Pons (tissue), 1 donor: ENCODE measurements at places on chromosomes 2 and 18.

DNA sequence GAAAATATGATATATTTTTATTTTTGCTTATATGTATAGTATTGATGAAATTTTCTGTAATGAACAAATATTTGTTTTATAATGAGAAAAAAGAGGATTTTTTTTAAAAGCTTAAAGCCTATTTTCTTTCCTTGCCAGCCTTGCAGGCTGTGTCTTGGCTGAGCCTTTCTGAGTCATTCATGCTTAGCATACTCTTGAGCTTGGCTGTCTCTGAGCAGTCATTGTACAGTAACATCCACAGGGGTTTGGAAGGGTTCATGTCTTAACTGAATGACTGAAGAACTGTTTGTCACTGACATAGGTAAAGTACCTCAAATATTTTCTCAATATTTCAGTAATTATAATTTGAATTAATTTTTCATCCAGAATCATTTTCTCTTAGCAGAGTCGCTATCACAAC, 49.3 kb downstream of the GPR39 start:
- DNase-seq, result no peak

DNA sequence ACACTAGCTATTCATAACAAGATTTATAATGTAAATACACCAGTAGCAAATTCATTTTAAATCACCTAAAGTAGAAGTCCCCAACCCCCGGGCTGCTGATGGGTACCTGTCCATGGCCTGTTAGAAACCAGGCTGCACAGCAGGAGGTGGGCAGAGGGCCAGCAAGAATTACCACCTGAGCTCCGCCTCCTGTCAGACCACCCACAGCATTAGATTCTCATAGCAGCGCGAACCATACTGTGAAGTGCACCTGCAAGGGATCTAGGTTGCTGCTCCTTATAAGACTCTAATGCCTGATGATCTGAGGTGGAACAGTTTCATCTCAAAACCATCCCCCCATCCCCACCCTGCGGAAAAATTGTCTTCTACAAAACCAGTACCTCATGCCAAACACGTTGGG, 71.3 kb downstream of the KANSL1L start:
- DNase-seq, result no peak

DNA sequence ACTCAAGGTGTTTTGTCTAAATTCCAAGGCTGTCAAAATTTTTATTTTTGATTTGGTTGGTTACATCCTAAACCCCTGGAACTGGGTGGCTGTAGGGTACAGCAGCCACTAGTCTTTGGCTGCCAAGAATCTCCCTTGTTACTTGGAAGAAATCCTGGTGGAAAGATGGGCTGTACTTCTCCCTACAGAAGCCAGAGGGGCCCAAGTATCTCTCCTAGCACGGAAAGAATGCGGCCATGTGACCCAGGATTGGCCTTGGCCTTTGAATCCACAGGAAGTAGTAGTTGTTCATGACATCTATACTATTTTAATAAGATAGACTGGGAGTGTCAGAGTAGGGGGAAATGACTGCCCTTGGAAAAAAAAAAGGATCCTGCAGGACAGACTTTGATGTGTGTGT, 54.4 kb upstream of the MYO3B start:
- no peak for DNase-seq

DNA sequence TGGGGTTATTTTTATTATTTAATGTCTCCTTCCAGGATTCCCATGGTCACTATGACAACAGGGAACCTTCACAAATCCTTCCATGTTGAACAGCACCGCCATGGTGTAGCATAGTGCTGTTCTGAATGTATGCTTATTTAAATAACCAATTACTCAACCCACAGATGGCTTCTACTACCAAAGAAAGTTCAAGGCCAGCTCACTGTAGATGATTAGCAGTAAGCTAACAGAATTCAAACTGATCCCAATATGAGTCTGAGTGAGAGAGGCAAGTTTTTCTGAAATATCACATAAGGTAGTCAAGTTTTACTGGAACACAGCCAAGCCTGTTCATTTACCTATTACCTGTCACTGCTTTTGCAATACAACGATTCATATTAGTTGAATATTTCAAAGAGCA, 51.2 kb downstream of the CLASP1 start:
- no peak for DNase-seq

DNA sequence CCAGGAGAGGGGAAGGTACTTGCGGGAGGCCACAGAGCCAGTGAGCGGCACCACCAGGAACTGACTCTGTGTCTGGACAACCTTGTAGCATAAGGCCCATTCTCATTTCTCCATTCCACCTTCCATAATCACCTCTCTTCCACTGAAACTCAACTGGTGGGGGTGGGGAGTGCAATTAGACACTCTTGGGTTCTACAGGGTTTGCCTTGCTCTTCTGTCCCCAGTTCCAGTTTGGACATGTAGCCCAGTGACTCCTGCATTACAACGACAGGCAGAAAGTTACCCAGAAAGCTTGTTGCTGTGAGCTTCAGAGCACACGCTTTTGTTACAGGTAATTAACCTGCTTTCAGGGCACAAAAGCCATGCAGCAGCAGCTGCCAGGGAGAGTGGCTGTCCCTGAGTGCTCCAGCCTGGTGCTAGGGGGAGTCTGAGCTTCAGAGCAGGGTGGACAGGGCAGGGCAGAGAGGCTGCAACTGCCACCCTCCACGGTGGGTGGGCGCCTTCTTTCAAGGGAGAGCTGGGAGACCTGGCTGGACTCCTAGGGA, 65.2 kb downstream of the COPS8 start:
- DNase-seq, result no peak

GRCh38 chr2:84894758-84895520, 10.5 kb upstream of the TMSB10 start:
- DNase-seq, result no peak

- no peak for DNase-seq
Observed at GRCh38 chr18:875912-876311, 28.8 kb upstream of the ADCYAP1 start.

DNA sequence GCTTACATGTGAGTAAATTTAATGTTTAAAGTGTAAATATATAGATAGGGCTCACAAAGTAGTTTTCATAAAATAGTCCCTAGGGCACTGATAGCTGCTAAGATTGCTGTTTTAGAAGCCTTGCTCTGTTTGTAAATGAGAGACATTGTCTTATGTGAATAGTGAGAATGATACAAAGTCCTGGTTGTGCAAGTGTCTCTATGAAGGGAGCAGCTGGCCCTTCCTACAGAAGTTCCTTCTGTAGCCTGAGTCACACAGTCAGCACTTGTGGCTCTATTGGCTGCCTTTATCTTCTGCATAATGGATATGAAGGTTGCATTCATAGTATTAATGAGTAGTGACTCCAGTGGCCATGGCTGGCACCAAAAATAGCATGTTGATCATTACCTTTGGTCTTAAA, 279.7 kb downstream of the OSR1 start:
- DNase-seq, result peak; percentile 87

- no peak for DNase-seq
Observed at GRCh38 chr2:113861740-113862139, 28.1 kb upstream of the ACTR3 start.

GRCh38 chr2:22855081-22855480, 529.9 kb upstream of the KLHL29 start:
- peak; percentile 97 for DNase-seq

DNA sequence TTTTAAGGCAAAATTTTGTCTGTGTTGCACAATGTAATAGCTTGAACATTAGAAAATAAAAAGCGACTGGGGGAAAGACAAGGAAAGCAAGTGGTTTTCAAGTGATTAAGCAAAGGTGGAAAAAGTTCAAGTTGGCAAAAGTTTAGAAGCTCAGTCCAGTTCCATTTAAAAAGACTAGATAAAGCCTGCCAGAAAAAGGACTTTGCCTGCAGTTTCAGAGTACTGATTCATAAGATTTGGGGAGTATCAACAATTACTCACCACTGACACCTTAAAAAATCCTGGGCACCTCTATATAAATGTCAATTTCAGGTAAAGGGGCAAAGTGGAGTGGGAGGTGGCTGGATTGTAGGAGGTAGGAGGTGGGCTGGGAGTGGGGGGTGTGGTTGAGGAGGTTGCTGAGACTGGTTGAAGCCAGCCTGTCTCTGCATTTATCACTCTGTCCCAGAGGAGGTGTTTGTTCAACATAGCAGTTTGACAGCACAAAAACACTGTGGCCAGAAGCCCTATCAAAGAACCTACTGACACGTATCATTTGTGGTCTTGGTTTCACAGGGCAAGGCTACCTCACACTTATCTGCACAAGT, 14.6 kb downstream of the ZEB2 start:
- no peak for DNase-seq

GRCh38 chr18:73888565-73888964, 259.1 kb downstream of the FBXO15 start:
- DNase-seq, result no peak

DNA sequence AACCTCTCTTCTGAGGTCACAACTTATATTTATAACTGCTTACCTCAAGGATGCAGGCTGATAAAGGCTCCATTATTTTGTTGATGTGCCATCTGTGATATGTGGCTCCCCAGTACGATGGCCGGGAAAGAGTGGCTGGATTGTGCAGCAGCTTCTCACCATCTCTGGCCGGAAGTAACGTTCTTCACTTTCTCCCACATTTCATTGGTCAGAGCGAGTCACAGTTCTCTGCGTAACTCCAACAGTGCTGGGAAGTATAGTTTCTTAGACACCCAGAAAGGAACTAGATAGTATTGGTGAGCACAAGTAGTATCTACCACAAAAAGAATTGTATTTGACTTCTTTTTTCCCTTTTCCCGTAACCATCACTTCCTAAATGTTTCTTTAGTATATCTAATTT, 28.7 kb downstream of the ZSWIM2 start:
- DNase-seq, result no peak

DNA sequence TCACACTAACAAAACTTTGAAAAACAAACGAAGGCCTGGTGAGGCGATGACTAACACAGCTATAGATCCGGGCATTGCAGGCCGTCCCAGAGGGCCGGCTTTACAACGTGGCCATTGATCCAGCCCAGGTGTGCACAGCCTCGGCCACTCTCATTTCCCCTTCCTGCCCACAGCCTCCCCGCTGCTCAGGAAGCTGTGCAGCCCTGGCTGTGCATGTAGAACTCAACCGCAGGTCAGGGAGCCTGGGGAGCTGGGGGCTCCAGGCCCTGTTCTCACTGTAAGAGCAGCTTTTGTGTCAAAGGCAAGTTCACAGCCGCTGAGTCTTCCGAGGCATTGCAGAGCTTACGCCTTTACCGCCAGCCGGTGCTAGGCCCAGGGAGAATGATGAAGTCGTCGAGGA, 87.2 kb downstream of the LONRF2 start:
- no peak for DNase-seq

DNA sequence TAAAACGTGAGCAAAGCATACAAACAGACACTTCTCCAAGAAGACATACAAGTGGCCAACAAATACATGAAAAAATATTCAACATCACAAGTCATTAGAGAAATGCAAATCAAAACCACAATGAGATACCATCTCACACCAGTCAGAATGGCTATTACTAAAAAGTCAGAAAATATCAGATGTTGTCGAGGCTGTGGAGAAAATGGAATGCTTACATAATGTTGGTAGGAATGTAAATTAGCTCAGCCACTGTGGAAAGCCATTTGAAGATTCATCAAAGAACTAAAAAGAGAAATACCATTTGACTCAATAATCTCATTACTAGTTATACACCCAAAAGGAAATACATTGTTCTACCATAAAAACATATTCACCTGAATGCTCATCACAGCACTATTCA, 825.7 kb downstream of the SUCLG1 start:
- no peak for DNase-seq

GRCh38 chr2:217972490-217972889, 30.3 kb downstream of the TNS1 start:
- DNase-seq, result peak; percentile 61

DNA sequence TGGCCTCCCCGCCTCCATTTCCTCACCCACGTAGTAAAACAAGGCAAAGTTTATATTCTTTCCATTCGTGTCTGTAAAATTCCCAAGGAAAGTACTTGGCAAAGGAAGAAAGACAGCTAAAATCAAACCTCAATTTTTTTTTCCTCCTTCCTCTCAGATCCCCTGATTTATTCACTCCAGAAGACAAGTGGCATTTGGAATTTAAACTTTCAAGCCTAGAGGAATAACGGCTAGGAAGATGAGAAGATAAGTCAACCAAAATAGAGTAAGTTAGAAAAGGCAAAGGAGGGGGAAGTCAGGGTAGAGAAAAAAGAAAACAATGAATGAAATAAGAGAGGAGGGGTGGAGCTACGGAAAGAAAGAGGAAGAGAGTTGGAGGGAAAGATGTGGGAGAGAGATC, 198.9 kb upstream of the PIK3C3 start:
- no peak for DNase-seq

- DNase-seq, result no peak
Observed at GRCh38 chr18:24659827-24660720, 199.6 kb downstream of the HRH4 start.

DNA sequence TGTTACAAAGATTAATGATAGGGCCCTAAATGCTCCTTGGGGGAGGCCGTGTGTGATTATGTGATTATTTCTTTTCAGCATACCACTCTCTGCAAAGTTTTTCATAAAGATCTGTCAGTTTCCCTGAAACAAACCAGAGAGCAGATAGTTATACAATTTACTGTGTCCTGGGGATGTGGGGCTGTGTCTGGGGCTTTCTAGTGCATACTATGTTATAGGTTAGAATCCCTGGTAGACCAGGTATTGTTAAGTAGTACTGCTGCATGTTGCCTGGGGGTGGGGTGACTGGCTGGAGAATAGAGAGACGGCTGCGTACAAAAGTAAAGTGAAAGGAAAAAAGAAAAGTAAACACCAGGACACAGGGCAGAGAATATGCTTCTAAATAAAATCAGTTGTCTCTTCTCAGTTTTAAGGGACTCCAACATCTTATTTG, 3.3 kb upstream of the CCBE1 start:
- no peak for DNase-seq

GRCh38 chr2:135585586-135585985, 54.3 kb downstream of the R3HDM1 start:
- peak; percentile 46 for DNase-seq

DNA sequence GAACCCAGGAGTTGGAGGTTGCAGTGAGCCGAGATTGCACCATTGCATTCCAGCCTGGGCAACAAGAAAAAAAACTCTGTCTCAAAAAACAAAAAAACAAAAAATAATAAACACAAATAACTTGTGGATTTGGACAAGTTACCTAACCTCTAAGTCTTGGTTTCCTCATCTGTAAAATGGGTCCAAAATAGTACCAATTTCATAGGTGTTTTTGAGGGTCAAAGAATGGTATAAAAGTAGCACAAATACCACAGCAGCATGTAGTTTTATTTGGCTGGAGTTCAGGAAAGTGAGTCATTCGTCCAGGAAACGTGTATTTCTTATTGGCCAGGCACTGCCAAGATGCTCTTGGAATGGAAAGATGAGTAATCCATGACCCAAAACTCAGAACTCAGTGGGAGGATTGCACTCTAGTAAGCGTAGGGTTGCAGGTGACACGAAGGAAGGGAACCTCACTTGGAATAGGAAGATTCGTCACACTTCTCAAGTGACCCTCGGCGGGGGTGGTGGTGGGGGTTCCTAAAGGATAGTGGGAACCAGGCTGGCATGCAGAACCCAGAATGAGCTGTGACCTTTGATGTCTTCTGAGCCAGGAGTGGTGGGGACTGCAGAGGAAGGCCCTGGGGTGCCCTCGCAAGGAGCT, 24.4 kb downstream of the GRHL1 start:
- no peak for DNase-seq

- no peak for DNase-seq
Observed at GRCh38 chr2:52311862-52312261, 1279.9 kb upstream of the NRXN1 start.
